ENCODE measurements at places on chromosomes 5 and 9.

- no peak for ATAC-seq
These were observed 16.2 kb upstream of the ITGA1 start for GRCh38 chr5:52771343-52772039.

GRCh38 chr9:137820161-137820855 lies 57.3 kb upstream of the CACNA1B start:
- no peak for ATAC-seq

- ATAC-seq, result no peak
These were observed 9.0 kb downstream of the PPP3R2 start for GRCh38 chr9:101585740-101586139.

GRCh38 chr9:75715360-75715759 lies 175.1 kb upstream of the PCSK5 start:
- ATAC-seq, result no peak

- no peak for ATAC-seq
These were observed 153.2 kb upstream of the FGF10 start for GRCh38 chr5:44542470-44542869.

Data from SK-N-SH treated with all-trans-retinoic acid at 6 μM for 48 hours (cell line).